A549 treated with Hydrocortisone at 1 μM for 4 hours (cell line): ENCODE measurements at places on chromosomes 7 and 10. TPM values are rescaled to one million over a fixed set of nuclear protein-coding genes. Genes with fewer than 3 reads are reported as not detected.

EBLN1 gene
- total RNA-seq, result not detected in 5 replicates

ZNF775 gene
- 4.7 to 7.8 TPM (median 6.1 TPM) in 5 replicates for total RNA-seq

DENND10 gene
- 42.7 to 68.2 TPM (median 54.9 TPM) in 5 replicates for total RNA-seq

EPO gene
- not detected in 5 replicates for total RNA-seq

SFRP5 gene
- total RNA-seq, result 2.2 to 2.7 TPM (median 2.6 TPM) in 5 replicates

TAS2R3 gene
- not detected in 5 replicates for total RNA-seq
